ENCODE measurements at places on chromosomes 3 and 15.

DNA sequence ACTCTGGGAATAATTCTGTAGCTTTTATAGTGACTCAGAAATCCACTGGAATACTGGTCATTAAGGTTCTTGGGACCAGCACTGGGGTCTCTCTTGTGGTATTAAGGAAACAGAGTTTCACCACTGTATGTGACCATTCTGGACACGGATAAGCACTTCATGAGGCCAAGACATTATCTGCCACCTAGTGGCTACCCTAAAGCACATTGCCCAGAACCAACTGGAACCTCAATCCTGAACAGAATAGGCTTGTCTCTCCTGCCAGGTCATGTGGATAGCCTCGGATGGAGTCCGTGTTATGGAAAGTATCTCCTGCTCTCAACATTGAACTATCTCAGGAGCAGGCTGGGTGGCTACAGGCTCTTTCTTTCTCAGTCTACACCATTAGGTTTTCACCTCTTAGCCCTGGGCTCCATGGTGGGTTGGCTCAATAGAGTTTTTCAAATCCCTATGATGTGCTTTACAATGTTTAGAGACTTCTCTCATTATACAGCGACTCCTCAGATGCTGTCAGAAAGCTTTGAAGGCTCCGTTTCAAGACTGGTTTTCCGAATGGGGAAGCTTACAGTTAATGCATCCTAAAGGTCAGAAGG, 167.6 kb upstream of the ST8SIA2 start:
- DNase-seq, result no peak

DNA sequence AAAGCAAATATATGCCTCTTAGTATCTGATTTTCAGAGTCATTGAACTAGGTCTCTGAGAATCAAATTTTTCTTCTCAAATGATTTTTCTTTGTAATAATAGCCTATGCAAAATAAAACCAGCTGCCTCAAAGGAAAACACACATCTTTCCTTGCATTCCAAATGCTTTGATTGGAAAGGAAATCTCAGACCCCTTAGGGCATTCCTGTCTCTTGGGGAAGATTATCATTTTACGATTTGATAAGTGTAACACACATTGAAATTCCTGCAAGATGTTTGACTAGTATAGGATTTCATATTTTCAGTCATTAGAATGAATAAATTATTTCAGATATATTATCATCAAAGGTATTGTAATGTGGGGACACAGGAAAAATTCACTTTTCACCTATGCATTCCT, 244.8 kb downstream of the EPHA6 start:
- no peak for DNase-seq

- no peak for DNase-seq
Measured at GRCh38 chr3:31571325-31571724, 38.6 kb downstream of the STT3B start.

- no peak for DNase-seq
Measured at GRCh38 chr15:91021516-91022074, 799 bp downstream of the VPS33B start.

DNA sequence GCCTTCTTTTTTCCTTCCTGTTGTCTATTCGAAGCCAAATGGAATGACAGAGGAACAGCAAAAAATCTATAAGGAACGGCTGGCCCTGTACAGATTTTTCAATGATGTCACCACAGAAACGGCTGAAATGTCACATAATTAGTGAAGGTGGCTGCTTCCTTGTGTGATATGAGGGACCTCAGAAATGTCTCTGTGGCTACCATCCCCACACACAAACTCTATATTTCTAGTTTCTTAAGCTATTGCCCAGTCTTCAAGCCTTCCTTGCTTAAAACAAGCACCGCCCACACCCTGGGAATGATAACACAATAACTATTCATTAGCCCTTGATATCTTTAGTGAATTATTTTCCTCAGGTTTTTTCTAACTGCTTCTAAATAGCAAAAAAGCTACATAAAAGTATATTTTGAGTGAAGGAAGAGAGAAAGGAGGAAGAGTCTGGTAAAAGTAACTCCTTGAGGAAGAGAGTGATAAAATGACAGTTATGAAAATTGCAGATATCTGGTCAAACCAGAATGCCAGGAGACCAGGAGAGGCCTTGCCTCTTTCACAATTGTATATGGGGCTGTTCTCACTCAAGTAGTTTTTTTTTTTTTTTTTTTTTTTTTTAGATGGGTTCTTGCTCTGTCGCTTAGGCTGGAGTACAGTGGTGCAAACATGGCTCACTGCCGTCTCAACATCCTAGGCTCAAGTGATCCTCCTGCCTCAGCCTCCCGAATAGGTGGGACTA, 38.7 kb downstream of the FMN1 start:
- no peak for DNase-seq

DNA sequence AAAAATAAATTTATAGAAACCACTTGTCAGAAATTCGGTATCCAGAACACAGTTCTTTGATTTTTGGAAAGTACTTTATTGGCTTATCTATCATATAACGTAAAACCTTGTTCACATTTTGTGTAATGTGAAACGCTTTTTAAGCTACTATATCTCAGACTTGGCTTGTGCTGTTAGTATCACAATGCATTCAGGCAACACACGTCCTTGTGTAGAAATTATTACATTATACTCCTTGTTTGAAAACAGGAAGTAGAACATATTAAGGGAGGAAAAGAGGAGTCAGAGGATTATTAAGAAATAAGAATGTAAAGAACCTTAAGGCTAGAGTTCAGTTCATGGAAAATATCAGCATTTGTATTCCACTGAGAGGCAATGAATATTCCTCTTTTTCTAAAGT, 1.6 kb downstream of the DNAJC13 start:
- no peak for DNase-seq
